ENCODE measurements at places on chromosomes 4 and X.

DNA sequence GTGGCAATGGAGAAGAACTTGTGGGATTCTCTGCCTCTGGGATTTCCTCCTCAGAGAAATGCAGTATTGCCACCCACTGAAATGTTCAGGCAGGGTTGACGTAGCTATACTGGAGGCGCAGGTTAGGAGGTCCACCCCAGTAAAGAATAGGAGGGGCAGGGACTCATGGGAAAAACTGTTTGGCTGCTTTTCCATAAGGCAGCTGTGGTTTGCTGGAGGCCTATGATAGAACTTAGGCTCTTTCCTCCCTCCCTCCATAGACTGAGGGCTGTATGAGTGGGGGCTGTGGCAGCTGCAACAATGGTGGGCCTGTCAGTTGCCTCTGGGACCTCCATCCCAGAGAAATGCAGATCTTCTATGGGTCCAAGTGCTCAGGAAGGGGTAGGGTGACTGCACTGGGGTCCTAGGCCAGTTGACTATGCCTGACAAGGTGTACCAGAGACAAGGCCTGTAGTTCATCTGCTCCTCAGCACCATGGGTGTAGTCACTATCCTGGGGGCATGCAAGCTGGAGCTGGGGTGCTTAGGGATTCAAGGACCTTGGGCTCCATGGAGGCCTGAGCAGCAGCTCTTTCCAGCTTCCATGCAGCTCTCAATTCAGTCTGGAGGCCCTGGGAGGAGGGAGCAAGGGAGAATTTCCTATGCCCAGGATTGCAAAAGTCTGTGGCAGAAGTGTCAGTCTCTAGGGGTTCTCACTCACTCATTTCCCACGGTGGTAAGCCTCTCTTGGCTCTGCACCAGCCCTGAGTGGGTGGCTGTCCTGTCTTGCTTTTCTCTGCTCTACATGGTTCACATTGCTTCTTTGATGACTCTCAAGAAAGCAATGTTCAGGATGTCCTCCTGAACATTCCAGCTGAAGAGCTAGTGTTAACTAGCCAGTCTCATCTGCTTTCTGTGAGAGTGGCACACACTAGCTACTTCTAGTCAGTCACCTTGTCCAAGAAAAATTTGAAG is 353.0 kb downstream of the IDS start:
- DNase-seq = no peak

- no peak for DNase-seq
These were observed 62.5 kb upstream of the HOPX start for GRCh38 chr4:56743550-56743949.

DNA sequence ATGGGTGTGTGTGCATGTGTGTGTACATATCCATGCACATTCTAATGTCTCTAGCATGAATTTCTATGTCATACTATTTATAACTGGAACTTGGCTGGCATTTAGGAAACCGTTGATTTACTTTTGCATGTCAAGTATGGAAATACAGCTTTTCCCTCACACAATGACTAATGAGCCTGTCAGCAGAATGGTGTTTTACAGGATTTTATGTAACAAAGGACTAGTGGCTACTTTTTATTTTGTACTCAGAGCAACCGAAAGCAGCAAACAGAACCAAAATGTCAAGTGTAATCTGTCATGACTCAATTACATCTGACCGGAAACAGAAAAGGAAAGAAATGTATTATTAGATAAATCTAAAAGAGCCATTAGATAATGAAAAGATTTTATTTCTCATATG is 1911.5 kb upstream of the AGA start:
- DNase-seq = no peak

DNA sequence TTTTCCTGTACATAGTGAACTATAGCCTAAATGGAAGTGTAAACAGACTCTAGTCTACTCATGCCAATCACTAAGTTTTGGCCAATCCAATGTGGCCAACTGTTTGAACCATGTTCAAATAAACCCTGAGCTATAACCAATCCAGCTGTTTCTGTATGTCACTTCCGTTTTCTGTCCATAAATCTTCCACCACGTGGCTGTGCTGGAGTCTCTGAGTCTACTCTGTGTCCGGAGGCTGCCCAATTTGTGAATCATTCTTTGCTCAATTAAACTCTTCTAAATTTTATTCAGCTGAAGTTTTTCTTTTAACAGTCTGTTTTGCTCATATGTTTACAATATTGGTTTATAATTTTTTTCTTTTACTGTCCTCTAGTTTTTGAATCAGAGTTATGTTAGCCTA is 112.3 kb upstream of the BANK1 start:
- no peak for DNase-seq

DNA sequence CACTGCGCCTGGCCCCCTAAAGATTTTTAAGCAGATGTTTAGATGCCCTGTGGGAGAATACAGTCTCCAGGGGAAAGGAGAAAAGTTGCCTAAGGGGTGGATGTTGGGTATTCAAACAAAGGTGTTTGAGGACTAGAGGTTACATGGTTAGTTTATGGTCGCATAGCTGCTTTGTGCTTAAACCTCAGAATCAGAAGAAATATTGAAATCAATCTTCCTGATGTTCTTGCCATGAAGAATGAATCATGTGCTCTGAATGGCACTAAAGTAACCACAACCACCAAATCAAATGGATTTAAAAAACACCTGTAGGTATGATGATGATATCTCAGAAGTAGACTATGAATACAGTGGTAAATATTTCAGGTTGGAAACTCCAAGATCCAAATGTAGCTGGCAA is 42.7 kb upstream of the TEX13A start:
- DNase-seq = no peak

DNA sequence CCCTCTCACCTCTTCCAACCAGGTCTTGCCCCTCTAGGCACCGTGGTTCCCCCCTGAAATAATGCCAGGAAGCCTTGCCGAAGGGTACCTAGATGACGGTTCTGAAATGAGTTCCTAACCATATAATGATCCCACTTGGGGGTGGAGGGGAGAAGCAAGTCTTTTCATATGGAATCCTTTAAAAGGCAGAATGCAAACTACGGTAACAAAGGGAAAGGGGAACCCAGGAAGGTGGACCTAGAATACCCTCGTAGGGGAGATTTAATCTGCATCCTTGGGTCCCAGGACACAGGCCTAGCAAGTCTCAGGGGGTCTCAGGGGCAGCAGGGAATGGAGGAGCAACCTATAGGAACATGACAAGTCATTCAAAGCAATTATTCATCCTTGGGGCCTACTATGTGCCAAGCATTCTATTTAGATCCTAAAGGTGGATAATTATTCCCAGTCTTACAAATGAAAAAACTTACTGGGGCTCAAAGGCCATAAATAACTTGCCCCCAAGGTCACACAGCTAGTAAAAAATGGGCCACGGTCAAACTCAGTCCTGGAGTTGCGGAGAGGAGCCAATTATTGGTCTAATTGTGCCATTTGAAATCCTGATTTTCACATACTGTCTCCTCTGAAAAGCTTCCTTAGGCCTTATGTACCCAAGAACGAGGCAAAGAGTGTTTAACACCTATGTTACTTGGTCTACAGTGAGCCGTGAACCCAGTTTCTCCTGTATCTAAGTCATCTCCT is 8.8 kb downstream of the BCOR start:
- no peak for DNase-seq

DNA sequence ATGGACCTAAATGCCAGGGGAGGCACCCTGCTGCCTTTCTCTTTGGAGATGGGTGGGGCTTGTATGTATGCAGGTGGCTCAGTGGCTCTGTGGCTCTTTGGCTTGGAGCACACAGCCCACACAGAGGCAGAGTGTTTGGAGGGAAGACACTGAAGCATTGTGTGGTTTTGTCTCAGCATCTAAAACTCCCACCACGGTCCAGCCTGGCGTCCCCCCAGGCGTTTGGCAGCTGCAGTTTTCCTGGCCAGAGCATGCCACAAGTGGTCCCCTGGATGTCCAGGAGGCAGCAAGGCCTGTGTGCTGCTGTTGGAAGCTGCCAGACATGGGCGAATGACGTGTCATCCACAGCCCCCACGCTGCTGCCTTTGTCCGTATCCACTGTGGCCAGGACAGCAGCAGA is 32.2 kb upstream of the PSAPL1 start:
- DNase-seq = peak; percentile 49

Data from amygdala (tissue), 56 donors.